BJ (cell line): ENCODE measurements at places on chromosomes 5 and 9. TPM values are rescaled to one million over a fixed set of nuclear protein-coding genes. Genes with fewer than 3 reads are reported as not detected.

The HK3 gene
- polyA plus RNA-seq, result not detected in 2 replicates

The MAMDC2 gene
- 28.0 and 35.8 TPM in 2 replicates for polyA plus RNA-seq

The CCNJL gene
- 0.23 and 0.71 TPM in 2 replicates for polyA plus RNA-seq

The IFNA2 gene
- polyA plus RNA-seq, result not detected in 2 replicates

The CCL21 gene
- not detected in 2 replicates for polyA plus RNA-seq

The GMCL2 gene
- not detected in 2 replicates for polyA plus RNA-seq

The SGTB gene
- 6.5 and 14.0 TPM in 2 replicates for polyA plus RNA-seq

The CCNO gene
- polyA plus RNA-seq, result 0.05 and 0.18 TPM in 2 replicates

The PCDHGA11 gene
- 5.4 and 7.4 TPM in 2 replicates for polyA plus RNA-seq

The OR13C3 gene
- polyA plus RNA-seq, result not detected in 2 replicates

The LECT2 gene
- 0.10 TPM in 1 of 2 replicates, not detected in the other for polyA plus RNA-seq

The NUTM2F gene
- not detected in 2 replicates for polyA plus RNA-seq

DNA sequence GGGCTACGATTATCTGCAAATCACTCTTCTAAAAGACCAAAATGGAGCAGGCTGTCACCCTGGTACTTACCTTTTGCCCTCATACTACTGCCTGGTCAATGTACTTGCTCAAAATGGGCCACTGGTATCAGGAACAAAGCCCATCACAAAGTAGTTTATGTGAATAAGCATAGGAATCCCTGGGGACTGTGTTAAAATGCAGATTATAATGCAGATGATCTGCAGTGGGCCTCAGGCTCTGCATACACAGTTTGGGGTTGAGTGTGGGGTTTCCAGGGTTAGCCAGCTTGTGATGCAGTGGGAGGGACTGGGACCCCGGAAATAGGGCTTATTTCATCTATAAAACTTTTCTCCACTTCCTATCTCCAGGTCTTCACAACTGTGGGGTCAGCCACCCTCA lies 173.1 kb downstream of the HSD17B3 start:
- no peak for DNase-seq

GRCh38 chr5:32642276-32643002 lies 57.1 kb downstream of the SUB1 start:
- no peak for DNase-seq

GRCh38 chr5:81850501-81851357 lies 99.8 kb upstream of the SSBP2 start:
- peak; percentile 9 for DNase-seq

- no peak for DNase-seq
Observed at GRCh38 chr9:71985297-71985911, 74.0 kb downstream of the C9orf85 start.

DNA sequence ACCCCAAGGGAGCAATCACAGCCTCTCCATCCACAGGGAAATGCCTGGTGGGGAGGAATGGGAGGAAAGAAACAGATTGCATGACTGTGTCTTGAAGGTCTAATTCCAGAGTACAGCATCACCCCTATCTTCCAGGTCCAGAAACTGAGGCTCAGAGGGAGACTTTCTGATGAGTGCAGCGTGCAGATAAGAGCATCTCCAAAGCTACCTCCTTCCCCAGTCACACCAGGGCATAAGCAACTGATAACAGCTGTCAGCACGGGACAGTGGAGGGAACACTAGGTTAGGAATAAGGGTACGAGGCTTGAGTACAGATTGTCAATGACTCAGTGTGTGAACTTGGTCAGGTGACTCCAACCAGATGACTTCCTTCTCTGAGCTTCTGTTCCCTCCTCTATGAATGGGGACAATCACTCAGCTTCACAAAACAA lies 126.9 kb downstream of the KCNIP1 start:
- DNase-seq, result no peak

DNA sequence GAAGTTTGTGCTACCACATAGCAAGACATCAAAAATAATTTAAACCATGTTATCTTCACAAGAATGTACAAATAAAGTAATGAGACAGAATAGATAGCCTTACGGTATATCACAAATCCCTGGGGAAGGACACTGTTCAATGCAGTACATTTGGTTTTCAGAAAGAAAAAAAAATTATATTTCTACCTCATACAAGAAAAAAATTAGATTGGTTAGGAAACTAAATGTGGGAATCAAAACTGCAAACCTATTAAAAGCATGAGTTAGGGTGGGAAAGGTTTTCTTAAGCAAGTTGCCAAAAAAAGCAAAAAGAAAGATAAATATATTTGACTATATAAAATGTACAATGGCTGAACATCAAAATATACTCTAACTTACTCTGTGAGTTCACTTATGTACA lies 201.9 kb upstream of the NREP start:
- no peak for DNase-seq

- DNase-seq, result no peak
Observed at GRCh38 chr5:99706160-99706559, 777.4 kb upstream of the CHD1 start.

- DNase-seq, result no peak
Observed at GRCh38 chr5:126103868-126104267, 319.3 kb upstream of the GRAMD2B start.

- peak; percentile 12 for DNase-seq
Observed at GRCh38 chr5:157366741-157367674, 93.0 kb upstream of the NIPAL4 start.

DNA sequence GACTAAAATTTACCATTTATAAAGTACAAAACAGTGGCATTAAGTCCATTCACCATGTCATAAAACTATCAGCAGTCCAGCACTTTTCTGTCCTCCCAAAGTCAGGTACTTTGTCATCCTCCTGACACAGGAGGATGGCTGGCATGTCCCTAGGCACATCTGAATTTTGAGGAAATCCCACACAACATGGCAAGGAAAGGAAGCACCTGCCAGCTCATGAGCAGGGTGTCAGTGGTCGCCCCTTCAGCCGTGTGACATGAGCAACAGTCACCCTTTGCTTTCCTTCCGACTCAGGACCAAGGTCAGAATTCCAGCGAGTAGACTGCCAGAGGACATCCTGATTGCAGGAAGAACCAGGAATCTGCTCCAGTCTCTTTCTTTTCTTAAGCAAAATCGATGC lies 77.1 kb downstream of the PPARGC1B start:
- DNase-seq, result no peak

DNA sequence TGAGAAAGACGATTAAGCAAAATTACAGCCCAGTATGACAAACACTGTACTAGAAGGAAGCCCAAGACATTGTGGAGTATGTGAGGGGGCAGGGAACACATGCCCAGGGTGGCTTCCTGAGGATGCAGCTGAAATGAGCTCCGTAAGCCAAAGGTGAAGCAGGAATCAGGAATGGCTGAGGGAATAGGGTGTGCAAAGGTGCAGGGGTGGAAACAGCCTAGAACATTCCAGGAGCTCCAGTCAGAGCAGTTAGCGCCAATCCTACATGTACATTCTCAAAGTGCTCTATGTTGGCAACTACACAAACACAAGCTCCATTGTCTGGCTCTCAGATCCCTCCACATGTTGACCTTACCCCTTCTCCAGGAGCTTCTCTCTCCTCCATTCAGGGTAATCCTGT lies 257.9 kb downstream of the MAN2A1 start:
- DNase-seq, result no peak

DNA sequence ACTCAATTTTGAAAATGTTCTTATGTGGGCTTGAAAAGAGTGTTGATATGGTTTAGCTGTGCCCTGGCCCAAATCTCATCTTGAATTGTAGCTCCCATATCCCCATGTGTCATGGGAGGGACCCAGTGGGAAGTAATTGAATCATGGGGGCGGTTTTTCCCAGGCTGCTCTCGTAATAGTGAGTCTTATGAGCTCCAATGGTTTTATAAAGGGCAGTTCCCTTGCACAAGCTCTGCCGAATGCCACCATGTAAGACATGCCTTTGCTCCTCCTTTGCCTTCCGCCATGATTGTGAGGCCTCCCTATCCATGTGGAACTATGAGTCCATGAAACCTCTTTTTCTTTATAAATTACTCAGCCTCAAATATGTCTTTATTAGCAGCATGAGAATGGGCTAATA lies 71.0 kb downstream of the USP20 start:
- no peak for DNase-seq

- DNase-seq, result peak; percentile 77
Observed at GRCh38 chr5:956941-957747, 51.5 kb upstream of the NKD2 start.

DNA sequence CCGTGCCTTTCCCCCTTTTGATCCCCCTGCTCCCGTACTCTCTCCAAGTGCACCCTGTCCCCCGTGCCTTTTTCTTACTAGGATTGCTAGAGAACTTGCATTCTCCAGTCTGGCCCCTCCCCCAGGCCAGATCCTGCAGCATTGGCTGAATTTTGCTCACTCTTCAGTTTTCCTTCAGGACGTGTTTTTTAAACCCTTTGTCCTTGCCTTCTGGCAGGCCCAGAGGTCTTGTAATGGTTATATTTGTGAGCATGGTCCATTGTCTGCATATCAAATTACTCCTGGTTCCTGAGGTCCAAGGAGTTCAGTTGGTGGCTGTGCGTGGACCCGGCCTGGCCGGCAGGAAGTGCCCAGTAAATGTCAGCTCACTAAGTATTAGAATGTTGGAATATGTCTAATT lies 606 bp downstream of the TBC1D13 start:
- DNase-seq, result no peak

- no peak for DNase-seq
Observed at GRCh38 chr5:131671409-131671808, 36.4 kb upstream of the RAPGEF6 start.

- DNase-seq, result no peak
Observed at GRCh38 chr5:69467442-69468225, 25.0 kb upstream of the OCLN start.

GRCh38 chr5:59446356-59446755 lies 447.2 kb downstream of the PDE4D start:
- DNase-seq, result no peak

DNA sequence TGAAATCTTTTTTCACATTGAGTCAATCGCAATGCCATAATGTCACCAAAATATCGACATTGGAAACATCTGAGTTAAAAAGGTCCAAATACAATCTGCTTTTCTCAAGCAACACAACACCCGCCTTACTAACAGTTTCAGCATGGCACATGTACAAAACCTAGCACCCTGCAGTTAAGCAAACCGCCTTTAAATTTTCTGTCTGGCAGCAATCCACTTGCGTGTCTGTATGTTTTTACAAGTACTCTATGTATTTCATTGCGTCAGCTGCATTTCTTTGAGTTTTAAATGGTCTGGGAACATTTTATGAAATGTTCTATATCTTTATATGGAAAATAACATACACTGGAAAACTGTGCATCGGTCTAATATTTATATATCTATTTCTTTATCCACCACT lies 134.6 kb downstream of the DENND1A start:
- DNase-seq, result no peak

- no peak for DNase-seq
Observed at GRCh38 chr9:545480-545879, 296.0 kb upstream of the DMRT1 start.

- no peak for DNase-seq
Observed at GRCh38 chr9:137589441-137590122, 730 bp downstream of the ZMYND19 start.

DNA sequence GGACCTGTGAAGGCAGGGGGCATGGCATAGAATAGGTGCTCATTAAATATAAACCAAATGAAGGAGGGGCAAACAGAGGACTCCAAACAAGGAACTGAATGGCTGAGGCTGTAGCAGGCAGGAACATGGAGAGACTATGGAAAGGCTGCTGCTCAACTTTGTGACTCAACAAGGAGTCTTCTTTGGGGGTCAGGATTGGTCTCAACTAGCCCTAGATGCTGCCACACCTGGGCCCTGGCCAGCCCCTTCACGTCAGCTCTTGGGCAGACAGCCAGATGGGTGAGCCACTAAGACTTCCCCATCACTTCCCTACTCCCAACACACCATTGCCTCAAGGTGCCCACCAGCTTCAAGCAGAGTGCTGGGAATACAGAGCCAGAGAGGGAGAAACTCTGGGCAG lies 11.0 kb downstream of the RPP25L start:
- no peak for DNase-seq

- no peak for DNase-seq
Observed at GRCh38 chr9:118364266-118365106, 660.3 kb downstream of the TLR4 start.

DNA sequence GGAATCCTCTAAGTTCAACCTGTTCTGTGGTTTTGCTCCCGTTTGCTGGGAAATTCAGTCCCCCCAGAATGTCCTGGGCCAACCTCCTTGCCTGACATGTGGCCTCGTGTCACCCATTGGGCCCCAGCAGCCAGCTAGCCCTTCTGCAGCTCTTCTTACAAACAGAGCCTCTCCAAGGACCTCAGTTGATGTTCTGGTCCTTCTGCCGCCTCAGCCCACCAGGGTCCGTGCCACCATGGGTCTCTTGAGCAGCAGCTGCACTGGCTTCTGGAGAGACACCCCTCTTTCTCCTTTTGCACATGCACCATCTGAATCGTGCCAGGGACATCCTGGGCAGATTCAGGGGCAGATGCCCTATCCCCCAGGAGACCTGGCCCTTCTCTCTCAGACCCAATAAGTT lies 85.0 kb downstream of the LMX1B start:
- DNase-seq, result no peak

DNA sequence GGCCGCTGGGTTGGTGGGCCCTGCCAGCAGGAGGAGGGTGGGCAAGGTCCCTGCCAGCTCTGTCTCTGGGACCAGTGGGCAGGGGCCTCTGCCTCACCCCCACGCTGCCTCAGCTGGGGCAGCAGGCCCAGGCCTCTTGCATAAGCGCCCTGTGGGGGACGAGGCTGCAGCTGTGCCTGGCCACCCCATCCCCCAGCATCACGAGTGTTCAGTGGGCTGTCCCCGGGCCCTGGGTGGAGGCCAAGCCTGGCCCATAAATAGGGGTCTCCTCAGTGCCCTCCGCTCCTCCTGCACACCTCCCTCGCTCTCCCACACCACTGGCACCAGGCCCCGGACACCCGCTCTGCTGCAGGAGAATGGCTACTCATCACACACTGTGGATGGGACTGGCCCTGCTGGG lies at the start of gene PTGDS:
Gene PTGDS (plus strand): TSS at position 282 of the 400 bp plus-strand sequence. CDS start 75 bp downstream, at position 357.
- no peak for DNase-seq

DNA sequence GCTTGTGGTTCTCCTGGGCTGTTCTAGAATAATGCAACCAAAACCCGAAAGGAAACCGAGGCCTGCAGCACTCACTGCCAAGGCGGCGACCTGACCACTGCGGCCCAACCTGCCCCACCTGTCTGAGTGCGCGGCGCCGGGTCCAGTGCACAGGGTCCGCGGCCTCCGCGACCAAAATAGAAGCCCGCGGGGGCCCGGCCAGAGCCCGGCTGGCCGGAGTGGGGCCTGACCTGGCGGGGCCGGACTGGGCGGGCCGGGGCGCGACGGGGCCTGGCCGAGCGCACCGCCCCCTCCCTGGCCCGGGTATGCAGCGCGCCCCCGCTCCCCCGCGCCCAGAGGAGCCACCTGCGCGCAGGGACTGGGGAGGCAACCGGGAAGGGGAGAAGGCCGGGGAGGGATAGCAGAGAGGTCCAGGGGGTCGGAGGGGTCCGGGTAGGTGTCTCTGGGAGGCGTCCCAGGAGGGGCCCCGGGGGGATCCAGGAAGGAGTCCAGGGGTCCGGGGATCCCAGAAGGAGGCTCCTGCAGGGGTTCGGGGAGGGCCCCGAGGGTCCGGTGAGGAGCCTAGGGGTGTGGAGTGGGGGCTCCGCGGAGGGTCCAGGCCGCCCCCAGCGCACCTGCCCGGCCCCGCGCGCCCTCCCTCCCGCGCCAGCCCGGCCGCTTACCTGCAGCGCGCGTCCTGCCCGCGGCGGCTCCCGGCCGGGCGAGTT lies 503 bp downstream of the SEMA4D start:
- no peak for DNase-seq

GRCh38 chr5:39623291-39623865 lies 198.6 kb upstream of the DAB2 start:
- DNase-seq, result no peak

- no peak for DNase-seq
Observed at GRCh38 chr5:128328007-128328406, 210.0 kb downstream of the FBN2 start.

- DNase-seq, result peak; percentile 31
Observed at GRCh38 chr9:129336601-129337331, 158.7 kb upstream of the IER5L start.

GRCh38 chr5:20618340-20618739 lies 630.3 kb upstream of the CDH18 start:
- DNase-seq, result no peak
